ENCODE measurements at places on chromosomes 5 and 9.
A peak's percentile ranks its signal among the peaks of the same experiment; 100 is the strongest.

DNA sequence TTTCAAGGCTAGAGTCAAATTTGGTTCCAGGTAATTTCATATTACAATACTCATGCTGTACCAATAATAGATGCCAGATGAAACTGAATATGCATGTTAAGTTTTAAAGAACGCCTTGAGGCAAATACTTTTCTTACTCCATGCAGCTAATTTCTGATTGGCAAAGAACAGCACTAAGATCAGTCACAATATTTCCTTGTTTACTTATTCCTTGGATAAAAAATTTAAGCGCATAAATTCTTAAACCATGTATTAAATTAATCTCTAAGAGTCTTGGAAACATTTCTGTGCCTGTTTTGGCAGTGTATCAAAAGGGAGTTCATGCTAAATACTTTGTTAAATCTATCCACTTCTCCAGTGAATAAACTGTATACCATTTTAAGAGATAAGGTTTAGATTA lies 173.5 kb downstream of the SLC12A2 start:
- no peak for DNase-seq

- DNase-seq = no peak
These were observed at the start of gene KIF12 for GRCh38 chr9:114098936-114099668. Gene KIF12 (minus strand): TSS chr9:114099292. CDS start chr9:114099276, 16 bp downstream.

GRCh38 chr9:77883846-77884771 lies 147.5 kb downstream of the GNAQ start:
- DNase-seq = no peak

- DNase-seq = no peak
These were observed 5.1 kb downstream of the POU5F2 start for GRCh38 chr5:93736284-93736683.

DNA sequence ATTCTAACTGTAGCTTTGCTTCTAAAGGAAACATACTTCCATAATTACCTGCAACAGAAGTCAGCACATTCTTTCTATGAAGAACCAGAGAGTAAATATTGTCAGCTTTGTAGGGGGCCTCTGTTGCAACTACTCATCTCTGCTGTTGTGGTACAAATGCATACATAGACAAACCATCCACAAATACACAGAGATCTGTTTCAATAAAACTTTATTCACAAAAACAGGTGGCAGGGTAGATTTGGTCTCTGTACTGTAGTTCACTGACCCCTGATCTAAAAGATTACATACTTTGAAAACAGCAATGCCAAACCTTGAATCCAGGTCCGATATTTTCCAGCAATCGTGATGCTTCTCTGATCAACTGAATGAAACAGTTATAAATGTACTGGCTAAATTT lies 44.9 kb upstream of the RETREG1 start:
- DNase-seq = no peak

- DNase-seq = peak; percentile 23
These were observed 107.1 kb downstream of the OXCT1 start for GRCh38 chr5:41763081-41763480.

DNA sequence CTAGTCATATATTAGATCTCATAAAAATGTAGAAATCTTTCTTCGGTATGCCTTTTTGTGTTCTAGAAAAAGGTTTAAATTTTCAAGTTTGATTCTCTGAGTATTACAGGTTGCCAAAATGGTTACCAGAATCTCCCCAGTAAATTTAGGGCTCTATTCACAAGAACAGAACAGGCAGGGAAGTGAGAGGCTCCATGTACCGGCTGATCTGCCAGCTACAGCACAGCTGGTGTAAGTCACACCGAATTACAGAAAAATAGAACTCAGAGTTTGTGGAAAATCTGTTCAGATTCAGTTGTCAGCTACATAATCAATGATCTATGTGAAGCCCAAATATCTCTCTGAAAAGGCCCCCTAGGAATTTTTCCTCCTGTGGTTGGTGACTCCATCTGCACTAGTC lies 10.5 kb downstream of the FAM81B start:
- no peak for DNase-seq

GRCh38 chr5:143499480-143500114 lies 96.1 kb upstream of the NR3C1 start:
- DNase-seq = peak; percentile 15

GRCh38 chr5:178777520-178777919 lies 47.1 kb upstream of the ZNF354A start:
- peak; percentile 79 for DNase-seq

GRCh38 chr9:99307851-99308250 lies 85.8 kb downstream of the SEC61B start:
- DNase-seq = no peak

DNA sequence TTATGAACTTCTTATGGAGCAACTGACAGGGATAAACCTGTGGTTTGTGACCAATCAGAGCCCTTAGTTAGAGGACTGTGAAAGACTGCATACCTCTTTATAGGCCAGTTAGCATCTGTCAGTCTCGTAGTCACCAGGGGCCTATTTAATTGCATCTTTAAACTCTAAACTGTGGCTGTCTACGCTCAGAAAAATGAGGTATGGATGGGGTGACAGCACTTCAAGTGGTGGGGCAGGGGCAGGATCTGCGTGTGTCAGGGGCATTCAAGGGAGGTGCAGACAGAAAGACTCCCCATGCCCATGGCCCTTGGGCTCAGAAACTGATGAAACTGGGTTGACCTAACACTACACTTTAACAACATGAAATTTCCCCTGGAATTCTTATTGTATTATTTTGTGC lies 132.6 kb upstream of the TBCA start:
- DNase-seq = no peak

DNA sequence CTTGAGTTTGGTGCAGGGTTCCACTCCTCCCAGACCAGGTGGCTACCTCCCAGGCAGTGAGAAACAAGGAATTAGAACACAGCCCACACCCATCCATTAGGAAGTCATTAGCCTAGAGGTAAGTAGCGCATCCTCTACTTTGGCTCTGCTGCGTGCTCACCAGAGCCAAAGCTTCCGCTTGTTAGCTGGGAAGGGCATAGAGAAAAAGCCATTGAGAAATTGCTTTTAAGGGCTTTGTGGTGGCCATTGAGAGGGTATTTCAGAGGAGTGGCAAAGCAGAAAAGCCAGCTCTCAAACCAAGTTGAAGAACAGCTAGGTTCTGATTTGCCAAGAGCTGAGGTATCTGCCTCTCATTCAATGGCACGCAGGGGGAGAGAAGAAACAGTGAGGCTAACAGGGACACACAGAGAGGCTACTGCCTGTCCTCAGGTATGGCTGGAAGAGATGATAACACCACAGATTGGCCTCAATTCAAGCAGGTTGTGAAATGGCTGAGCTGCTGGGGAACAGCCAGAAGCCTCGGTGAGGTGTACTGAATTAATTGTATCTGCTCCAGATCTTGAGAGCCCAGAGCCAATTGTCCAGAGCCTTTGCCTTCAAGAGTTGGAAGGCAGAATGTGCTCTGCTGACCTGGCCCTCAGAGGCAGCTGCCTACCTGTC lies 119.4 kb downstream of the NTRK2 start:
- DNase-seq = no peak

DNA sequence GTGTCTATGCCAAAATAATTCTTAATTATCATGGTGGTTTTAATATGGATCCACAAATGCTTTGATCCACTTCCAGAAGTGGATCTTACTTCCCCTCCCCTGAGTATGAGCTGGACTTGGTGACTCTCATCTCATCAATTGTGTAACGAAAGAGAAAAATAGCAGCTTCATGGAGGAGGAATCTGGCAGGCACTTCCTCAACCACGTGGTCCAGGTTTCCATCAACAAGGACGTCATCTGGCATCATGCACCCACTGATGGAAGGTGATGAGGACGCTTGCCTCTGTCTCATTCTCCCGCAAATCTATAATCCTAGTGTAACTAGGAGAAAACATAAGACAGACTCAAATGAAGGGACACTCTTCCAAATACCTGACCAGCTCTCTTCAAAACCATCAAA lies 54.6 kb upstream of the S1PR3 start:
- DNase-seq = no peak

DNA sequence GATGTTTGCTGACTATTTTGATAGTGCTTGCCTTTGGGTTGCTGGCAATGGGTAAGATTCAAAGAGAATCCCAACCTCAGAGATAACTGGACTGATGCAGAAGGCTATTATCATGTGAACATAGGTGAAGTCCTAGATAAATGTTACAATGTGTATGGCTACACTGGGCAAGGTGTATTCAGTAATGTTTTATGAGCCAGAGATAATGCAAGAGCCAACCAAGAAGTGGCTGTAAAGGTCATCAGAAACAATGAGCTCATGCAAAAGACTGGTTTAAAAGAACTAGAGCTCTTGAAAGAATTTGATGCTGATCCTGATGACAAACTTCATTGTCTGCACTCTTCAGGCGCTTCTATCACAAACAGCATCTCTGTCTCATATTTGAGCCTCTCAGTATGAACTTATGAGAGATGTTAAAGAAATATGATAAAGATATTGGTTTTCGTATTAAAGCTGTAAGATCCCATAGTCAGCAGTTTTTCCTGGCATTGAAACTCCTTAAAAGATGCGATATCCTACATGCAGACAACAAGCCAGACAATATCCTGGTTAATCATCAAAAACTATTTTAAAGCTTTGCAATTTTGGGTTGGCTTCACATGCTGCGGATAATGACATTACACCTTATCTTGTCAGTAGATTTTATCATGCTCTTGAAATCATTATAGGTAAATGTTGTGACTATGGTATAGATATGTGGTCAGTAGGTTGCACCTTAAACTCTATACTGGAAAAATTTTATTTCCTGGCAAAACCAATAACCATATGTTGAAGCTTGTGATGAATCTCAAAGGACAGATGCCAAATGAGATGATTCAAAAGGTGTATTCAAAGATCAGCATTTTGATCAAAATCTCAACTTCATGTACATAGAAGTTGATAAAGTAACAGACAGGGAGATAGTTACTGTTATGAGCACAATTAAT lies 41.9 kb upstream of the TNFSF15 start:
- no peak for DNase-seq

GRCh38 chr5:159777049-159777660 lies 139.1 kb upstream of the ADRA1B start:
- DNase-seq = no peak

DNA sequence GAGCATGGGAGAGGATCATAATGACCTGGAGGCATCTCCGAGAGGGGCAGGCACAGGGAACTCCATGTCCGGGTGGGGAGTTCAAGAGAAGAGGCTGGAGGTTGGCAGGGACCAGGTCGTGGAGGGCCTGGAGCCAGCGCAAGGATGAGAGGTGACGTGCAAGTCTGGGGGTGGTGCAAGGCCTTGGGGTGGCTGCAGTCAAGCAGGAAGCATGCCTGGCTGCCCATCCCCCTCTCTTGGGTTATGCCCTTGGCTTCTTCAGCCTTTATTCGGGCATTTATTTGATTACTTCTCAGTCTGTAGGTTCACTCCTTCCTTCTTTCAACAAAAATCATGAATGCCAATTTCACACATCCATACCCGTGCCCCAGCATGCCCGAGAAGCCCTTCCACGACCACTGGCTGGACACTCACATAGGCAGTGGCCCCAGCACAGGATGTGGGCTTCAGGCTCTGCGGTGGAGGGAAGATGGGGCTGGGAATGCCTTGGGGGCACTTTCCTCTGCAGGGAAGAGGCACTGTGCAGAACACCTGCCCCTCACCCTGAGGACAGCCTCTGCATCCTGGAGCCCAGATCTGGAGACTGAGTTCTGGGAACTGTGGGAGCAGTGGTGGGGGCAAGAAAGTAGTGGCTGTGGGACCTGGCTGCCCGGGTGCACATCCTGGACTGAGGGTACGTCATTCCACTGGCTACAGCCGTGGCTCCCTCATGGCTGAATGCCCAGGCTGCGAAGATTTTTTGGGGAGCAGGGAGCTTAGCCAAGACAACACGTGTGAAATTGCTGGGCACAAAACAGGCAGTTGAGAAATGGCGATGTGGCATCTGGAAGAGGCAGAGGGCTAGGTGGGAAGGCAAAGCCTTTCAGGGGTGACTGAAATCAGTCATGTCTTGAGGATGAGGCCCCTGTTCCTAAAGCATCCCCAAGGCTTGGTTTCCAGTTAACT lies 38.6 kb downstream of the CRB2 start:
- no peak for DNase-seq

- no peak for DNase-seq
These were observed 393.9 kb downstream of the ARHGEF28 start for GRCh38 chr5:74019923-74020322.

DNA sequence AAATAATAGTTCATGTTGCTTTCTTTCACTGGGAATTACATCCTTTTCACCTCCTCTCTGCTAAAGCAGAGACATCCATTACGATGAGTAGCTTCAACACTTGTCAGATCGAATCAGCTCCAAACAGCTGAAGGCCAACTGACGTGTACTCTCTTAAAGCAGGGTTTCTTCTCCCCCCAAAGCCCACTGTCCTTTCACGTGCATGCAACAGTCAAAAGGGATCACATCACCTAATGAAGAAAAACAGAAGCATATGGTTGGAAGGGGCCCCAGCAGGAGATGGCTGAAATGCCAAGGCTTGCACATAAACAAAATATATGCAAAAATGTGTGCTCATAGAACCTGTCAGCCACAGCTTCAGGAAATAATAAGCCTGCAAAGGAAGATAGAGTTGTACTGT lies 421.6 kb downstream of the ANXA1 start:
- no peak for DNase-seq

DNA sequence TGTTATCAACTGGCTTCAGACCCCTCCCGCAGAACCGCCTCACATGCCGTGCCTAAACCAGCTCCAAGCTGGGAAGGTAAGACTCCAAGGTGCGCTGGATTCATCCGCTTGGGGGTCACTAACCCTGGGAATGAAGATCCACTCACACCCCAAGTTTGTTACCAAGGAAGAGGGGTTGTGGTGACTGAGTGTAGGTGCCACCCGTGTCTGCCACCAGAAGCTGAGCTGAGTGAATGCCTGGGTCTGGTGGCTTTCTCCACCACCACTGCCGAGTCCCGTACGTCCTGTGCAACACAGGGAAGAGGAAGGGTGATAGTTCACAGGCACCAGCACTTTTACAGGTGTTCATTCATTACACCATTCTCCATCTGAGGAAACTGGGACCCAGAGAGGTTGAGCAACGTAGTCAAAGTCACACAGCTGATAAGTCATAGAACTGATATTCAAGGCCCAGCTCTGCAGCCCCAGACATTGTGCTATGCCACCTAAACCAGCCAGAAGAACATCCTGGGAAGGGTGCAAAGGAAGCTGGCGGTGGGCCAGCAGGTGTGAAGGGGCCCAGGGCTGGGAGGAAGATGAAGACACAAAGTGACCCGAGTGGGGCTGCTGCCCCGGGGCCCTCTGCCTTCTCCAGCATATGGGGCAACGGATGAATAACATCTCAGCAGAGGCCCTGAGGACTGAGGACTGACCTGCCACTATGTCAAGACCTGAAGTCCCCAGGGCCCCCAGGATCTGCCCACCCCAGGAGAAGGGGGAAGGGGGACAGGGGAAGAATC lies 70.9 kb upstream of the PPP1R26 start:
- no peak for DNase-seq

DNA sequence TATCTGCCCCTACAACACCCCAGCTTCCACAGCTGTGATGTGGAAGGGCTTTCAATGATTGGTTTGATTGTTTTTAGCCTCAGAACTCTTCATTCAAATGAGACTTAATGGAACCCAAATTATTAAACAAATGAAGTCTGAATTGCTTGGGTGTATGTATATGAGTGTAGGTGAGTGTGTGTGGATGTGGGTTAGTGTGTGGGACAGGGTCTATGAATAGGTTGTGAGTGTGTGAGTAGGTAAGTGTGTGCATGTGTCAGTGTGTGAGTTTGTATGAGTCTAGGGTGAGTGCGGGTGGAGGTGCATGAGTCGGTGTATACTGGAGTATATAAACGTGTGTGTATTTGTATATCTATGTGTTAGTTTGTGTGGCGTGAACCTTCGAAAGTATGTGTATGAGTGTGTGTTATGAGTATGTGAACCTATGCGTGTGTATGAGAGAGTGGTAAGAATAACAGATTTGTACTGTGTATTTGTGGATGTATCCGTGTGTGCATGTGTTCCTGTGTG lies 26.9 kb downstream of the COL15A1 start:
- no peak for DNase-seq

GRCh38 chr9:8096091-8096490 lies 296.5 kb upstream of the DMAC1 start:
- DNase-seq = no peak
